ENCODE measurements at places on chromosomes 4 and X.
A peak's percentile ranks its signal among the peaks of the same experiment; 100 is the strongest.

DNA sequence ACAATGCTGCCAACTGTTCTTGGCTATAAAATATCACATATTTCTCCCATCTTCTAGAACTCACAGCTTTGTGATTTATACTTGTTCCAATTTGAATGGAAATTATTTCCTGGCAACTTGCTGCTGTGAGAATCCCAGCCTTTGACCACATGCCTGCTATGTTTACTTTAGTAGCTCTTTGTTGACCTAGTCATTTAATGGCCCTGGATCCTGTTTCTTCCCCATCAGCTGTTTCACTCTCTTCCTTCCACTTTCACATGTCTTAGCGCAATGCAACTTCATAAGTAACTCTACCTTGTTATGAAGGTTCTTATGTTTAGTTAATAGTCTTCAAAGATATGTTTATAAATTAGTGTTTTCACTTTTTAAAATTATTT lies 1973.6 kb upstream of the AGA start:
- DNase-seq = no peak

- DNase-seq = no peak
Measured at GRCh38 chr4:93710101-93710846, 118.3 kb upstream of the ATOH1 start.

DNA sequence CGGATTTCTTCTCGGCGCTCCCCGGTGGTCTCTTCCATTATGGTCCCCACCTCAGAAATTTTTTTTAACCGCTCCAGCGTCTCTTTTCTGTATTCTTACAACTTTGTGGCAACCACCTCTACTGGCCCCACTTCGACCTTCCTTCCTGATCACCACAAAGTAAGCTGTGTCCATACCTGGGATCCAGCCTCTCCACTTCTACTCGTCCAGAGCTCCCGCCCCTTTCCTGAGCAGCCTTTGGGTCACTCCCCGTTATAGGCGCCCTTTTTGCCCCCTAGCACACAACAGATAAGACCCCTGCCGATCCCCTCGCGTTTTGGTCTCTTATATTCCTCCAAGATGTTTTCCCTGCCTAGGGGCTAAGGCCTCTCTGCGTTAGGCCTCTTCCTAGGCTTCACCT lies 557 bp downstream of the PIGG start:
- no peak for DNase-seq

GRCh38 chrX:45322382-45322781 lies 121.7 kb upstream of the DIPK2B start:
- DNase-seq = peak; percentile 6
